Neural crest cell (in vitro differentiated cells): ENCODE measurements at places on chromosomes 1 and 21. TPM values are rescaled to one million over a fixed set of nuclear protein-coding genes. Genes with fewer than 3 reads are reported as not detected.

DNA sequence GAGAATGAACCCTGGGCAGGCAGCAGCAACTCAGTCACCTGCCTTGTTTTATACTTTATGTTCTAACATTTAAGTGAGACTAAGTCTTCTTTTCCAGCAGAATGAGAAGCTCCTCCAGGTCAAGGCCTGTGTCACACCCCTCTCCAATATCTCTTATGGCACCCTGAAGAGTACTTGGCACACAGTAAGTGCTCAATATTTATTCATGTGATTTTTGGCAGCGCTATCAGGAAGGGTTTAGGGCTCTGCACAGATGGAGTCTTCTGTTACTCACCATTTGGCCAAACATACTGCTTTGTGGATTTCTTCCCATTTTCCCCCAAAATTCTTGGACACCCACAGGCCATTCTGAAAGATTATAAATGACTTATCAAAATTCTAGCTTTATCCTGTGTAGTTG lies 43.8 kb upstream of the MYBPHL start:
- DNase-seq, result no peak

- no peak for DNase-seq
Measured at GRCh38 chr1:163347106-163347505, 25.4 kb downstream of the NUF2 start.

The DIPK1A gene
- 2.0 and 2.3 TPM in 2 replicates for total RNA-seq

The RNF220 gene
- total RNA-seq, result 96.7 and 101 TPM in 2 replicates

DNA sequence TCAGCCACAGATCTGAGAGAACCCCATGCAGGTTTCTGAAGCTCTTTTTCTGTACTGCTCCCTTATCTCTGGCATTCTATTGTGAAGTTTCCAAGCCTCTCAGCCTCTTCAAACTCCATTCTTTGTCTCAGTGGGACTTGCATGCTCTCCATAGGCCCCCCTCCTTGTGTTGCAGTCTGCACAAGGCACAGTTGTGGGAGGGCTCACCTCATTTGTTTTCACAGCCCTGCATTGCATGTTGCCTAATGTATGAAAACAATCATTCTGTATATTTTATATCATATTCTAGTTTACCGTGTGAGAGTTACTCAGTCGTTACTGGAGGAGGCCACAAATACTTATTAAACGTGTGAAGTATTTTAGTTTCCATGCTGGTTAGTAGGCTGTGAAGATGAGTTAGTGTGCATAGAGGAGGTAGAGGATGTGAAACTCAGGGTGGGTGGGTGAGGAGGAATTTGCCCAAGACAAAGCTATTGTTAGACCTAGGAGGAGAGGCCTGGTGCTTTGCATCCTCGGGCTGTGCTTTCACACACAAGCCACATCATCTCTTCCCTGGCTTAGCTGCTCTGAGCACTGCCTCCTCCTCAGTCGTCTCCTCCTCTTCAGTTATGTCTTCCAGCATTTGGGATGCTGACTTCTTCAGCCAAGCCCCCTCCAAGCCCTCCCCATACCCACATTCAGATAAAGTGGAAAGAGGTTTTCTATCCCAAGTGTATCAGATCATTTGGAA lies 7.8 kb upstream of the CHI3L2 start:
- DNase-seq, result no peak

The IGSF3 gene
- 27.2 TPM in 2 replicates for total RNA-seq
